Activated CD8-positive, alpha-beta T cell treated with anti-CD3 and anti-CD28 coated beads for 36 hours (primary cell): ENCODE measurements at places on chromosomes 4 and X.

GRCh38 chr4:158005021-158005420 is 167.8 kb downstream of the GASK1B start:
- no peak for DNase-seq

DNA sequence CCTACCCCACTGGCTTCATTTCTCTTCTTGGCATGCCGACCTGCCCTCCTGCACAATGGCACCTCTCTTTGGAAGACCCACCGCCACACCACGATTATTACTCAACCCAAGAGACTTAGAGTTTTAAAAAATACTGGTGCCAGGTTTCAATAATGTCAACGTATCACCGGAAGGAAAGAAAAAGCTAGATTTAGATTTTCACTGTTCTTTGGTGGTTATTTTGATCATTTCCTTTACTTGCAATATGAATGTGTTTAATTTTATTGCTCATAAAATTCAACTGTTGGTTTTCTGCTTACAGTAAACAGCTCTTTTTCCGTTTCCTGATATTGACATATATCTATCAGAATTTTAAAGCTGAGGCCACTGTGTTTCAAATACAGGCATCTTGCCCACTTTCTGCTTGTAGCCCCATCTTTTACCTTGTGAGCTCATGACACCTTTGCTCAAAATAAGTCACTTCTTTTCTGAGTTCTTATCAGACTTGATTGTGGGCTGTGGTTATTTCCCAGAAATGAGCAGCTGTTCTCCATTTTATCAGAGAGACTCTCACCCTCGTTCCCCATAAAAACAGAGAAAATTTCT is 439.1 kb downstream of the INPP4B start:
- peak; percentile 61 for DNase-seq

DNA sequence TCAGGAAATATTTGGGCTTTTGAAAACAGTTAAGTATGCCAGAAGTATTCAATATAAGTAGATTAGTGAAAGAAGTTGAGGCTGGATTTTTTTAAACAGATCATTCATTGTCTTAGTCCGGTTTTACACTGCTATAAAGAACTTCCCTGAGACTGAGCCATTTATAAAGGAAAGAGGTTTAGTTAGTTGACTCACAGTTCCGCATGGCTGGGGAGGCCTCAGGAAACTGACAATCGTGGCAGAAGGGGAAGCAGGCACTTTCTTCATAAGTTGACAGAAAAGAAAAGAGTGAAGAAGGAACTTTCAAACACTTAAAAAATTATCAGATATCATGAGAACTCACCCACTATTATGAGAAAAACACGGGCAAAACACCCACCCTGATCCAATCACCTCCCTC is 31.1 kb upstream of the CYLC1 start:
- DNase-seq, result no peak

DNA sequence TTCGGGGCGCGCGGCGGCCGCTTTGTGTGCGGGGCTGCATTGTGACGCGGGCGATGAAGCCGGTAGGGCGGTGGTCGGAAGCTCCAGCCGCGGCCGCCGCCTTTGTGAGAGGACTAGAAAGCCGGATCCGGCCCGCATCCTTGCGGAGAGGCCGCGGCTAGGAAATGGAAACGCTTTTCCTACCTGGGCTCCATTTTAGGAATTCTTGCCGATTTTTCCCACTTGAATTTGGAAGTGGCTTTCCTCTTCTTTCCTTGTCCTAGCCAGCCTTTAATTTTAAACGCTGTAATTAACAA is 708 bp downstream of the TMSB4X start:
- no peak for DNase-seq
